ENCODE measurements at places on chromosomes 2 and 18. TPM values are rescaled to one million over a fixed set of nuclear protein-coding genes. Genes with fewer than 3 reads are reported as not detected.

NEU2 gene
- total RNA-seq = not detected

- no peak for DNase-seq
These were observed 19.3 kb downstream of the OXER1 start for GRCh38 chr2:42744545-42745082.

DNA sequence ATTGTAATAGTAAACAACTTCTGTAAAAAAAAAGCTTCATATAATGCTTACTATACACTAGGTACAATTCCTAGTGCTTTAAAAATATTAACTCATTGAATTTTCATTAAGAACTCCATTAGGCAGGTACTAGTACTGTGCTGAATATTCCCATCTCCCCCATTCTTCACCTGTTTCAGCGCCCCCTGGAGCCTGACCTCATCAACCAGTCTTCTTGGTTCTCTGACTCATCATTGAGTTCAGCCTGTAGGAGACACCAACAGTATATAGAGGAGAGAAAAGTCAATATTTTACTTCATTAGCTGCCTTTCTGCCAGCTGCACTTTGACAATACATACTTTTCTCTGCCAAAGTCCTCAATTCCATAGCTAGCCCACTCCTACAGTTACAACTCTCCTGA, 1009.9 kb upstream of the KLHL29 start:
- DNase-seq = no peak

GRCh38 chr2:173076581-173077345, 1.1 kb downstream of the MAP3K20 start:
- peak; percentile 32 for DNase-seq

GRCh38 chr2:12665334-12665733, 51.4 kb upstream of the TRIB2 start:
- no peak for DNase-seq

DNA sequence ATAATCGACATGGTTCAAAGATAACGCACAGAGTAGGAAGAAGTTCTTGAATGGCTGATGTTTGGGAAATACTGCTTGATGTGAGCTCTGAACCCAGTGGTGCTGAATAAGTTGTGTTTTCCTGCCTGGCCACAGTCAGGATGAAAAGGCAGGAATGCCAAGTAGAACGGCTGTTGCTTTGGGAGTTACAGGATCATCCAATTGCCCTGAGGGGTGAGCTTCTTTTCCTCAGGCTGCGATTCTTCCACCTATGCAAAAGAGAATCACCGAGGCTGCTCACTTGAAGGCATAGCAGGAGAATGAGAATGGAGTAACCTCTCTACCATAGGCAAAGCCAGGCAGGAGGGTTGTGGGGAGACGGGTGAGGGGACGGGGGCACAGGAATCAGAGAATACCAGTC, 14.4 kb upstream of the IGFBP2 start:
- DNase-seq = no peak

DNA sequence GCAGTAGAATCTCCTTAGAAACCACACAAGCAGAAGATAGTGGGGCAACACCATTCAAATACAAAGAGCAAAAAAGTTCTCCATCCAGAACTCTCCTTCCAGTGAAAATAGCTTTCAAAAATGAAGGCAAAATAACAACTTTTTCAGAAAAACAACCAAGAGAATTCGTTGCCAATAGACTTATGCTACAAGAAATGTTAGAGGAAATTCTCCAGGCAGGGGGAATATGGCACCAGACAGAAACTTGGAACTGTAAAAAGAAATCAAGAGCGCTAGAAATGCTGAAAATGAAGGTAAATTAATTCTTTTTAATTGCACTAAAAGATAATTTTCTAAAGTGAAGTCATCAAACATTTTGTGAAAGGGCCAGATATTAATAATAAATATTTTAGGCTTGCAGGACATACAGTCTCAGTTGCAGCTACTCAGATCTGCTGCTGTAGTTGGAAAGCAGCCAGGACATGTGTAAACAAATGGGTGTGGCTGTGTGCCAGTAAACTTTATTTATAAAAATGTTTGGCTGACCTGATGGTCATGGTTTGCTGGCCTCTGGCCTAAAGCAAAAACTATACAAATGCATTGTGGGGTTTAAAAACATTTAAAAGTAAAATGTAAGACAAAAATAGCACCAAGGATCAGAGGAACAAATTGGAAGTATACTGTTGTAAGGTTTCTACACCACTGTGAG, 73.7 kb upstream of the TGFA start:
- peak; percentile 15 for DNase-seq

GRCh38 chr2:105824446-105824845, 79.7 kb downstream of the NCK2 start:
- DNase-seq = no peak

- DNase-seq = no peak
These were observed 21.7 kb upstream of the CTAGE1 start for GRCh38 chr18:22439447-22439846.

CAPN14 gene
- total RNA-seq = under 0.01 TPM

INHA gene
- total RNA-seq = not detected

DNA sequence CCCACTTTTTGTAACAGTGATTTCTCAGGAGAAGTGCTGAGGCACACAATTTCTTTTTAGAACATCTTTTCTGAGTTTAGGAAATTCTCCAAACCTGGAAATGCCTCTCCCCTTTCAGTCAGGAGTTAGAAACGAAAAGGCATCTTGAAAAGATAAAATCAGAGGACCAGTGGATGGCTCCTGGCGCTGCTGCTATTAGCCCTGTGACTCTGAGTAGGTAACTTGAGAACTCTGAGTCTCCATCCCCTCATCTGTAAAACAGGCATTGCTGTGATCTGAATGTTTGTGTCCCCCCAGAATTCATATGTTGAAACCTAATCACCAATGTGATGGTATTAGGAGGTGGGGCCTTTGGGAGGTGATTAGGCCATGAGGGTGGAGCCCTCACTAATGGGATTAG, 50.2 kb downstream of the EHD3 start:
- DNase-seq = no peak

GRCh38 chr18:49017813-49018553, 67.2 kb upstream of the SMAD7 start:
- no peak for DNase-seq

DNA sequence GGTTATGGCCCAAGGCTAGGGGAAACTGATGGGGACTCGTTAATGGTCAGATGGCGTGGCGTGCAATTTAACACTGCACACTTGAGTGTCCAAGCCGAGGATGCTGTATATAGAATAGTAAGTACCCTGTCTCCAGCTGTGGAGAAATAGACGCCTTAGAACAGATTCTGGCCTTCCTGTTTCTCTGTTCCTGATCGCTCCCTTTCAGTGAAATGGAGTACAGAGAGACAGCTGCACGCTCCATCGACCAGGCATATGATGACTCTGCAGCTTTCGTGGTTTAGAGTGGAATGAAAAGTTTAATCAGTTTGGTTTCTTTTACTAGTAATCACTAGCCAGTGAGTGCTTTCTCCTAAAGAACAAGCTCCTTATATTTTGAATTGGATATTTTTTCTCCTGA, 213.4 kb downstream of the NEDD4L start:
- DNase-seq = peak; percentile 92

- no peak for DNase-seq
These were observed 5.9 kb upstream of the RAX start for GRCh38 chr18:59279193-59279592.

Measured in LHCN-M2 (cell line).